MCF 10A (cell line): ENCODE measurements at places on chromosomes 2 and 18. TPM values are rescaled to one million over a fixed set of nuclear protein-coding genes. Genes with fewer than 3 reads are reported as not detected.

Gene PARD3B
- 8.4 and 11.6 TPM in 2 replicates for total RNA-seq

Gene PLCL1
- total RNA-seq: 0.12 and 0.22 TPM in 2 replicates

Gene CD207
- not detected in 2 replicates for total RNA-seq

Gene SERPINB5
- total RNA-seq: 254 and 330 TPM in 2 replicates

Gene CYTIP
- 0.19 TPM in 1 of 2 replicates, not detected in the other for total RNA-seq

Gene CNDP1
- not detected in 2 replicates for total RNA-seq

Gene RAB12
- 27.8 and 28.4 TPM in 2 replicates for total RNA-seq

Gene RGPD4
- 0.10 and 0.14 TPM in 2 replicates for total RNA-seq

Gene ALPG
- total RNA-seq: not detected in 2 replicates

Gene GAD1
- total RNA-seq: 1.6 and 2.5 TPM in 2 replicates

Gene TMEM200C
- total RNA-seq: not detected in 2 replicates

Gene CHRNG
- not detected in 2 replicates for total RNA-seq

Gene HOXD13
- not detected in 2 replicates for total RNA-seq

Gene PTPRM
- total RNA-seq: 82.8 and 107 TPM in 2 replicates

Gene KATNAL2
- total RNA-seq: 2.1 and 3.5 TPM in 2 replicates

Gene COL5A2
- 7.4 and 9.3 TPM in 2 replicates for total RNA-seq

Gene MORN2
- 13.9 and 14.8 TPM in 2 replicates for total RNA-seq

Gene SCYGR2
- not detected in 2 replicates for total RNA-seq
